ENCODE measurements at places on chromosomes 12 and 14. TPM values are rescaled to one million over a fixed set of nuclear protein-coding genes. Genes with fewer than 3 reads are reported as not detected.
A peak's percentile ranks its signal among the peaks of the same experiment; 100 is the strongest.

- H3K4me3 ChIP-seq, result no peak overlapping the region
- H3K27ac ChIP-seq, result no peak overlapping the region
- no peaks in the 10 kb centered on the region for H3K4me1 ChIP-seq
- H3K36me3 ChIP-seq, result no peaks in the 10 kb centered on the region
Measured at GRCh38 chr14:84750763-84751554, 779.0 kb upstream of the FLRT2 start.

GRCh38 chr12:121026274-121027045 is 10.2 kb upstream of the C12orf43 start:
- H3K4me3 ChIP-seq, result no peak overlapping the region
- no peaks in the 10 kb centered on the region for H3K27me3 ChIP-seq
- no peak overlapping the region for H3K27ac ChIP-seq
- no peak for DNase-seq
- H3K4me1 ChIP-seq, result no peaks in the 10 kb centered on the region

GRCh38 chr14:92579244-92579936 is 65.8 kb downstream of the RIN3 start:
- no peaks in the 10 kb centered on the region for H3K27me3 ChIP-seq
- no peaks in the 10 kb centered on the region for H3K36me3 ChIP-seq

GRCh38 chr12:14058717-14059116 is 77.3 kb upstream of the GRIN2B start:
- H3K27ac ChIP-seq, result no peak overlapping the region
- no peak for DNase-seq
- H3K4me3 ChIP-seq, result no peak overlapping the region
- no peaks in the 10 kb centered on the region for H3K36me3 ChIP-seq

DNA sequence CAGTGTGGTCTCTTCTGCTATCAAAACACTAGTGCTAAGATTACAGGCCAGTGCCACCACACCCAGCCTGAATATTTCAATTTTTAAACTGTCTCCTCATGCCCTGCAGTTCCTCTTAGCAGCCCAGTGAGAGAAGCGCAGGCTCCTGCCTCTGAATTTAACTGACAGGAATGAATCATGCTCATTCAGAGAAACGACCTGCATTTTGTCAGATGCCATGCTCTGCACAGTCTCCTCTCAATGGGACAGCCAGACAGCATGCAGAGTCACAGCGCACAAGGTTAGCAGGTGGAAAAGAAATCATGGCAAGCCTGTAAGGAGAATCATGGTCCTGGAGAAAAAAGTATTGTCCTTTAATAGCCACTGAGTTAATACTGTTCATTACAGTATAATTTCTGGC is 691.0 kb upstream of the SEL1L start:
- no peaks in the 10 kb centered on the region for H3K36me3 ChIP-seq
- no peak overlapping the region for H3K27ac ChIP-seq
- H3K27me3 ChIP-seq, result no peaks in the 10 kb centered on the region
- no peak overlapping the region for H3K4me3 ChIP-seq
- no peaks in the 10 kb centered on the region for H3K4me1 ChIP-seq
- DNase-seq, result no peak

- H3K4me3 ChIP-seq, result no peak overlapping the region
- no peak for DNase-seq
- peaks cover 17% of the 10 kb centered on the region for H3K4me1 ChIP-seq
- H3K36me3 ChIP-seq, result no peaks in the 10 kb centered on the region
- no peaks in the 10 kb centered on the region for H3K27me3 ChIP-seq
Measured at GRCh38 chr14:51430633-51431032, 190.6 kb downstream of the TMX1 start.

DNA sequence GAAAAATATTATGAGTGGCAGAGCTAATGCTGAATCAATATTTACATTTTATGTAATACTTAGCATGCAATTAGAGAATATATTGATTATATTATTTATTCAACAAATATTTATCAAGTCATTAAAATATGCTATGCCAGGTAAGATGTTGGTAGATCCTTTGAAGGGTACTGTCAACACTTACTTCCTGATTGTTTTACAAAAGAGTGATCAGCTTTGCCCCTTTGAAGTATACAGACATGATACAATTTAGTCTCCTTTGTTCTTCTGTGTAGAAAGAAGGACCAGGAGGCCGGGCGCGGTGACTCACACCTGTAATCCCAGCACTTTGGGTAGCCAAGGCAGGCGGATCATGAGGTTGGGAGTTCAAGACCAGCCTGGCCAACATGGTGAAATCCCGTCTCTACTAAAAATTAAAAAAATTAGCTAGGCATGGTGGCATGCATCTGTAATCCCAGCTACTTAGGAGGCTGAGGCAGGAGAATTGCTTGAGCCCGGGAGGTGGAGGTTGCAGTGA is 73.9 kb upstream of the IFNG-AS1 start:
- no peaks in the 10 kb centered on the region for H3K27me3 ChIP-seq
- no peaks in the 10 kb centered on the region for H3K36me3 ChIP-seq
- no peak for DNase-seq
- H3K4me3 ChIP-seq, result no peak overlapping the region
- no peak overlapping the region for H3K27ac ChIP-seq

GRCh38 chr12:104189915-104190555 is 25.5 kb upstream of the TXNRD1 start:
- H3K4me3 ChIP-seq, result no peak overlapping the region
- H3K27ac ChIP-seq, result no peak overlapping the region
- no peak for DNase-seq
- no peaks in the 10 kb centered on the region for H3K27me3 ChIP-seq
- H3K36me3 ChIP-seq, result no peaks in the 10 kb centered on the region

DNA sequence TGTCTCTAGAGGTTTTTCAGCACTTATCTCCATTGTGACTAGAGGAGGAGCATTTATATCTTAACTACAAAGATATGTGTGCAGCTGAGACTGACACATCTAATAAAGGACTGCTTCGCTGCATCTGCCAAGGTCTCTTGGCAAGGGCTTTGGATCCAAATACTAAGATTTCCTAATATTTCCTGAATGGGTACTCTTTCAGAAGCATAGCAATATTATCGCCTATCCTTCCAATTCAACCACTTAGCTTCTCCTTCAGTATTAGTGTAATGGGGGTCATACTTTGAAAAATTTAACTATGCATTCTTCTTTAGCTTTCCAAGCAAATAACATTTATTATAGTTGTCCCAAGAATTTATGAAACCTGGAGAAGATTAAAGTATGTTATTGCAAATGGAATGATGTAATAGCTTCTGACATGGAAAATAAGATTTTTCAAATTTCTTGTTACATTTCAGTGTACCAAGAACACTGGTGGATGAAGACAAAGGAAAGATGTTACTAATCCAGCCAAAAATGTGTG is 243.0 kb upstream of the PDE3A start:
- no peak for DNase-seq
- H3K4me1 ChIP-seq, result peaks cover 19% of the 10 kb centered on the region
- no peaks in the 10 kb centered on the region for H3K27me3 ChIP-seq
- no peak overlapping the region for H3K4me3 ChIP-seq
- no peaks in the 10 kb centered on the region for H3K36me3 ChIP-seq
- peak overlapping the region; percentile 23 for H3K27ac ChIP-seq

GRCh38 chr12:95411057-95411456 is 62.9 kb upstream of the METAP2 start:
- H3K27ac ChIP-seq, result no peak overlapping the region
- no peak for DNase-seq
- H3K36me3 ChIP-seq, result no peaks in the 10 kb centered on the region
- H3K4me3 ChIP-seq, result no peak overlapping the region
- no peaks in the 10 kb centered on the region for H3K27me3 ChIP-seq

DNA sequence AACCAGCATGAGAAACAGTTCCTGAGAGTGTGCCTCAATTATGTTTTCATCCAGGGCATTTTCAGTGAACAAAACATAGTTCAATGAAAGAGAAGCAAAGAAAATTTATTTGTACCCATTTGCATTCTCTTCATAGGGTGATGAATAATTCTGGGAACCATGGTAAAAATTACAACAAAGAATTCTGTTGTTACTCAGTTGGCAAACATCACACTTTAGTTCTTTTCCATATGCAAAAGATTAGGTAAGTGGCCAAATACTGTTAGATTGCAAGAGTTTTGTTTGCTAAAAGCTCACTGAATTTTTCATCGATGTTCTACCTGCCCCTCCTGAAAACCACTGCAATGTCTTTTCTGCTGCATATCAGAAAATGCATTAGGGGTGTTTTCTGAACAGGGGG is 132.4 kb upstream of the RGS6 start:
- no peaks in the 10 kb centered on the region for H3K27me3 ChIP-seq
- DNase-seq, result no peak
- H3K4me3 ChIP-seq, result no peak overlapping the region
- H3K36me3 ChIP-seq, result no peaks in the 10 kb centered on the region

GRCh38 chr12:54001283-54002187 is 1.6 kb downstream of the HOXC9 start:
- peaks cover 25% of the 10 kb centered on the region for H3K27me3 ChIP-seq
- no peak for DNase-seq
- no peak overlapping the region for H3K27ac ChIP-seq
- H3K36me3 ChIP-seq, result no peaks in the 10 kb centered on the region
- no peak overlapping the region for H3K4me3 ChIP-seq

- H3K27ac ChIP-seq, result no peak overlapping the region
- H3K36me3 ChIP-seq, result no peaks in the 10 kb centered on the region
- no peaks in the 10 kb centered on the region for H3K27me3 ChIP-seq
- H3K4me3 ChIP-seq, result no peak overlapping the region
- peaks cover 76% of the 10 kb centered on the region for H3K4me1 ChIP-seq
- DNase-seq, result no peak
Measured at GRCh38 chr12:116244001-116244400, 33.5 kb downstream of the MED13L start.

- H3K36me3 ChIP-seq, result no peaks in the 10 kb centered on the region
- no peaks in the 10 kb centered on the region for H3K27me3 ChIP-seq
- peaks cover 33% of the 10 kb centered on the region for H3K4me1 ChIP-seq
- no peak overlapping the region for H3K4me3 ChIP-seq
- no peak for DNase-seq
- H3K27ac ChIP-seq, result peak overlapping the region; percentile 24
Measured at GRCh38 chr14:57845802-57846531, 19.9 kb downstream of the SLC35F4 start.

- H3K4me3 ChIP-seq, result no peak overlapping the region
- H3K27me3 ChIP-seq, result no peaks in the 10 kb centered on the region
- no peak for DNase-seq
- no peak overlapping the region for H3K27ac ChIP-seq
- H3K4me1 ChIP-seq, result no peaks in the 10 kb centered on the region
- no peaks in the 10 kb centered on the region for H3K36me3 ChIP-seq
Measured at GRCh38 chr12:56461235-56462159, 6.9 kb upstream of the SPRYD4 start.

- H3K4me1 ChIP-seq, result peaks cover 52% of the 10 kb centered on the region
- DNase-seq, result no peak
- no peak overlapping the region for H3K27ac ChIP-seq
- H3K4me3 ChIP-seq, result no peak overlapping the region
- H3K36me3 ChIP-seq, result peaks cover 7% of the 10 kb centered on the region
Measured at GRCh38 chr12:15886372-15887042, 4.3 kb downstream of the STRAP start.

DNA sequence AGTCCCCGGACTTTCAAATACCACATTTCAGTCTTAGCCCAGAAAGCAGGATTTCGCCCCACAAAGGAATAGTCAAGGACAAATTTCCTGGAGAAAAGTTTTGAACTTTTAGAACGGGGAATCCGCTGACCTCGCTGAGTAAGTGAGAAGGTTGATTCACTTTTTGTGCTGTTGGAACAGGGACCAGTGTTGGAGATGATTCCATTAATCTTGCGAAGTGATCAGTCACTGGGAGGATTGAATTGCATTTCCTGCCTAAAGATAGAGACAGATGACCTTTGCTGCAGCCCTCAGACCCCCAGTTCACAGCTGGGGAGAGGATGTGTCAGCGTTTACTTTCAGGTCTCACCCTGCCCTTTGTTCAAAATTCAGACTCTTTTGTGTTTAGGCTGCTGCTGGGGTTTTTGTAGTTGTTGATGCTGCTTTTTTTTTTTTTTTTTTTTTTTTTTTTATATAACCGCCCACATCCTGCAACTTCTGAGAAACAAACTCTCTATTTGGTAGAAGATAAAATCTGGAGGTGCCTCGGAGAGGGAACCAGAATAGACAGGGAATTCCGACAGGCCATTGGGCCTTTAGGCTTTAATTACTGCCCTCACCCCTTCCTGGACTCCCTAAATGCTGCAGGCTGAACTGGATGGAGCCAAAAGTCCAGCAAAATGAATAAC is 9.8 kb upstream of the KDM2B start:
- peak overlapping the region; percentile 69 for H3K27ac ChIP-seq
- H3K4me3 ChIP-seq, result peak overlapping the region; percentile 76
- H3K4me1 ChIP-seq, result peaks cover 4% of the 10 kb centered on the region
- H3K36me3 ChIP-seq, result no peaks in the 10 kb centered on the region
- no peak for DNase-seq

- no peak overlapping the region for H3K4me3 ChIP-seq
- no peak for DNase-seq
- H3K36me3 ChIP-seq, result peaks cover 13% of the 10 kb centered on the region
- H3K4me1 ChIP-seq, result no peaks in the 10 kb centered on the region
- H3K27me3 ChIP-seq, result no peaks in the 10 kb centered on the region
- H3K27ac ChIP-seq, result no peak overlapping the region
Measured at GRCh38 chr12:106889326-106889725, 66.4 kb upstream of the TMEM263 start.

- H3K4me3 ChIP-seq, result no peak overlapping the region
- no peak overlapping the region for H3K27ac ChIP-seq
- no peak for DNase-seq
- no peaks in the 10 kb centered on the region for H3K36me3 ChIP-seq
- no peaks in the 10 kb centered on the region for H3K27me3 ChIP-seq
Measured at GRCh38 chr14:102731871-102732800, 45.1 kb upstream of the TRAF3 start.

- H3K4me1 ChIP-seq, result no peaks in the 10 kb centered on the region
- no peak for DNase-seq
- no peaks in the 10 kb centered on the region for H3K27me3 ChIP-seq
- H3K36me3 ChIP-seq, result no peaks in the 10 kb centered on the region
Measured at GRCh38 chr12:131535779-131536178, 175.1 kb upstream of the SFSWAP start.

GRCh38 chr12:28830491-28830890 is 318.6 kb upstream of the FAR2 start:
- H3K4me3 ChIP-seq, result no peak overlapping the region
- no peak overlapping the region for H3K27ac ChIP-seq
- H3K36me3 ChIP-seq, result no peaks in the 10 kb centered on the region
- no peaks in the 10 kb centered on the region for H3K27me3 ChIP-seq

- H3K27me3 ChIP-seq, result no peaks in the 10 kb centered on the region
- H3K4me1 ChIP-seq, result peaks cover 39% of the 10 kb centered on the region
- H3K27ac ChIP-seq, result peak overlapping the region; percentile 96
- peaks cover 21% of the 10 kb centered on the region for H3K36me3 ChIP-seq
- H3K4me3 ChIP-seq, result peak overlapping the region; percentile 19
Measured at GRCh38 chr14:74599321-74599761, 12.7 kb downstream of the LTBP2 start.

SLCO1B1 gene
- not detected for total RNA-seq

EGLN3 gene
- 11.4 TPM for total RNA-seq

TPPP2 gene
- not detected for total RNA-seq

SSTR1 gene
- total RNA-seq, result 0.85 TPM

FAM186B gene
- total RNA-seq, result 0.54 TPM

ITGB7 gene
- 2.1 TPM for total RNA-seq

NPFF gene
- total RNA-seq, result not detected

ITGA5 gene
- 752 TPM for total RNA-seq

DDN gene
- 0.14 TPM for total RNA-seq

INSM2 gene
- not detected for total RNA-seq

KCNA1 gene
- total RNA-seq, result 0.85 TPM

WNT5B gene
- total RNA-seq, result 2.3 TPM

SLC25A47 gene
- not detected for total RNA-seq
